Activated CD8-positive, alpha-beta memory T cell treated with anti-CD3 and anti-CD28 coated beads for 1 hour (primary cell): ENCODE measurements at places on chromosomes 7 and 10.

DNA sequence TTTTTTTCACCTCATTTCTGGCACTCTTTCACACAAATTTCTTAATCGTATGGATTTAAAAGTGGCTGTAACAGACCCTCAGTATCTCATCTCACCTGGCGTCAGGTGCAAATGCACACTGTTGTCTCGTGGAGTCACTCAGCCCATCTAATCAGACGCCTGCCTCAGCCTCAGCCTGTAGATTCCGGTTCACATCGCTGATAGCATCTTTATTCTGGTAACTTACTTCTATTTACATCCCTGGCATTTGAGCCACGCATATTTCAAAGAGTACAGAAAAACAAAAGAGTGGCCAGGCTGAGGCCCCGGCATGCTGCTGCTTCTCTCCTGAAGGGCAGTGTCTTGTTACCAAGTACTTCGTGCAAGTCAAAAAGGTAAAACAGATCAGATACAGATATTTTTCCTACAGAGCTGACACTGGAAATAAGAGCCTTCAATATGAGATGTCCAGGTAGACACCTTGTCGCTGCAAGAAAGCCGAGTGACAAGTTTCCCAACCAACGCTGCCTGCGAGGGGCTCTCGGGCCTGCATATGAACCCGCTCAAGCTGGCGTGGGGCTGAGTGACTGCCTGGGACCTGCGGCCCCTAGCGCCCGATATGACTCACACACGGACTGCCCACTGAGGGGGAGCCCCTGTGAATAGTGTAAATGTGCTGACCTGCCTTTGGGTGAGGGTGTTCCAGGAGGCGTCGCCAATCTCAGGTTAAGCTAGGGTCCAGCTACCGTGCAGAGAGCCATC is 4.3 kb downstream of the VIPR2 start:
- DNase-seq, result no peak

DNA sequence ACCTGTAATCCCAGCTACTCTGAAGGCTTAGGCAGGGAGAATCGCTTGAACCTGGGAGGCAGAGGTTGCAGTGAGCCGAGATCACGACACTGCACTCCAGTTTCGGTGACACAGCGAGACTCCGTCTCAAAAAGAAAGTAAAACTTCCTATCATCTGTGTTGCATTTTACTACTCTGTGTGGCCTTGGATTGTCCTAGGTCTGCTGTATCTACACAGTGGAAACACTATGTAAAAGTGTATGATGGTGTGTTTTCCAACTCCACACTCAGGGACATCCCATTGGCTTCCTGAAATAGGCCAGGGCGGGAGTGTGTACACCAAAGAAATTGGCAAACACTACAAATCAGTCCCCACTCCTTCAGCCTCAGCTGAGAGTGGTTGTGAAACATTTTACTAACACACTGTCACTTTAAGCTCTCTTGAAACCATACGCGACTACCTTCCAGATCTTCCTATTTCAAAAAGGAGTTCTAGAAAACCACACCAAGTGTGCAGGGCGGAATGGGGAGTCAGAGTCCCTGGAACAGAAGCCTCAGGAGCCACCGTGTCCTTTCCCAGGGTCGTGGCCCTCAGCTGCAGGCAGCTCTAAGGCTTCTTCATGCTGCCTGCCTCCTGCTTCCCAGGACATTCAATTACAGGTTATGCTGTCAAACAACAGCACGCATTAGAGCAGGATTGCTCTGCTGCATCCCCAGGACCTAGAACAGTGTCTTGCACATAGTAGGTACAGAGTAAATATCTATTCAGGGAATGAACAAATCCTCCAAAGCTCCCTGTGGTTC is 275.4 kb downstream of the PARD3 start:
- no peak for DNase-seq

GRCh38 chr10:3350205-3350604 is 177.6 kb upstream of the PITRM1 start:
- no peak for DNase-seq

GRCh38 chr10:73113551-73113950 is 3.3 kb downstream of the NUDT13 start:
- DNase-seq, result no peak
